Effector memory CD8-positive, alpha-beta T cell (primary cell): ENCODE measurements at places on chromosomes 5 and 9.

- H3K4me3 ChIP-seq = no peak overlapping the region
- no peaks in the 10 kb centered on the region for H3K27me3 ChIP-seq
- peaks cover 94% of the 10 kb centered on the region for H3K36me3 ChIP-seq
- H3K4me1 ChIP-seq = peaks cover 4% of the 10 kb centered on the region
These were observed 31.1 kb downstream of the TUT7 start for GRCh38 chr9:86322973-86323644.

DNA sequence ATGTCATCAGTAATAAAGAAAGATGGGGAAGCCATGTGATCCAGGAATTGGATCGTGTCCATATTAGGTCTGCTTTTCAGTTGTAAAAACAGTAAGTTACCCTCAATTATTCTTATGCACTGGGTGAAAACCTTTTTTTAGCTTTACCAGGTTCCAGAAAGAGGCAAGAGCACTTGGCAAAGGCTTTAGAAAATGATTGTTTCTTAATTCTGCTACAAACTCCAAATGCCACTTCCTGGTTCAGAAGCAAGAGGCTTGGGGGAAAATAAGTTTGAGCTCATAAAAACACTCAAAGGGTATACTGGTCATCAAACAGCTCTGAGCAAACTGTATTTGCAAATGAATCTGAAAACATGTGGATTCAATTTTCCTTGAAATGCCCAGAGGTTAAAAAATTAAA, 615.6 kb downstream of the EBF1 start:
- H3K4me1 ChIP-seq = no peaks in the 10 kb centered on the region
- no peaks in the 10 kb centered on the region for H3K27me3 ChIP-seq
- no peak overlapping the region for H3K27ac ChIP-seq

DNA sequence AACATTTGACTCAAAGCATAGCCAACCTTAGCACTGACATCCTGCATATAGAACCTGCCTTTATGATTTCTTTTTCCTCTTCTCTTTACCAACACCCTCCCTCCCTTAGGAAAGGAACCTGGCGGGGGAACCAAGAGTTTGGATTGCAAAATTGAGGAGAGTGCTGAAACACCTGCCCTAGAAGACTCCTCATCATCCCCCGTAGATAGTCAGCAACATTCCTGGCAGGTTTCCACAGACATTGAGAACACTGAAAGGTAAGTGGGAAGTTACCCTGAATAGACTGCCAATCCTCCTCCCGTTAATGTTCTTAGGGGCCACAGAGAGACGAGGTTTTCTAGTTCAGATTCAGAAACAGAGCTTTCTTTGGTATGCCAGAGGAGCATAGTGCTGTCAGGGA, 88.8 kb downstream of the RGS7BP start:
- H3K36me3 ChIP-seq = no peaks in the 10 kb centered on the region
- no peak overlapping the region for H3K27ac ChIP-seq
- DNase-seq = no peak

DNA sequence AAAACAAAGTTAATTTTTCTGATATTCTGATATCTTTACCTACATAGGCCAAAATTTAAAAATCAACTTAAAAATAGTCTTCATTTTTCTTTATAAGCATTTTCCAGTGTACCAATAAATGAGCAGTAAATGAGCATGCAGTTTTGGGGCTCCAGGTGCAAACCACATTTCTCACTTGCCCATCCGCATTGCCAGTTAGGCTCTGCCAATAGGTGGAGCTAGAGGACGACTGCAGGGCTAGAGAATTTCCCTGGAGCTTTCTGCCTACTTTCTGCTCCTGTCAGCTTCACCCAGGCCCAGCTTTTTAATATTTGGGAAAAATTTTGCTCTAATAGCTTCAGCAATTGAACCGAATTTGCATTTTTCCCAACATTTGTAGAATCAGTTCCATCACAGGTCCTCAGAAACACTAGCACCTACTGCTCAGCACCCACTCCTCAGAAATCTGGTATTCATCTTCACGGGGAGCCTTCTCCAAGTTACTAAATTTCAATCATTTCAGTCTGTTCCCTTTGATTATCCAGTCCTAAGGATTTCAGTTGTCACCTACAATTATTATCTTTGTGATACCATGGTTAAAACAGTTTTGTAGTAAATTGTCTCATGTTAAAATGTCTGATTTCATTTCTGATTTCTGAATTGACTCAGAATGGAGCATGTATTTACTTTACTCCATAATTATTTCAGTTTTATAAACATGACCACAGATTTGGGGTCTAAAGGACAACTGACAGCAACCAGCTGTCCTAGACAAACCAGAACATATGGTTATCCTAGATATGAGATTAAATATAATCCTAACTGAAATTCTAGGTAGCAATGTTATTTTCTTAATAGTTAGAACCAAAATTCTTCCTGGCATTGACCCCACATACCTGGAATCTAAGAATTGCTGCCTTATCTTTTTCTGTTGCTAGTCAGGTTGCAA, 104.6 kb upstream of the FAM174A start:
- no peaks in the 10 kb centered on the region for H3K4me1 ChIP-seq
- H3K27ac ChIP-seq = no peak overlapping the region
- no peaks in the 10 kb centered on the region for H3K36me3 ChIP-seq
- no peaks in the 10 kb centered on the region for H3K27me3 ChIP-seq
- no peak overlapping the region for H3K4me3 ChIP-seq

GRCh38 chr5:159605585-159605984, 275.3 kb upstream of the IL12B start:
- peaks cover 17% of the 10 kb centered on the region for H3K27me3 ChIP-seq
- no peaks in the 10 kb centered on the region for H3K4me1 ChIP-seq
- H3K36me3 ChIP-seq = no peaks in the 10 kb centered on the region
- no peak overlapping the region for H3K4me3 ChIP-seq
- H3K27ac ChIP-seq = no peak overlapping the region

DNA sequence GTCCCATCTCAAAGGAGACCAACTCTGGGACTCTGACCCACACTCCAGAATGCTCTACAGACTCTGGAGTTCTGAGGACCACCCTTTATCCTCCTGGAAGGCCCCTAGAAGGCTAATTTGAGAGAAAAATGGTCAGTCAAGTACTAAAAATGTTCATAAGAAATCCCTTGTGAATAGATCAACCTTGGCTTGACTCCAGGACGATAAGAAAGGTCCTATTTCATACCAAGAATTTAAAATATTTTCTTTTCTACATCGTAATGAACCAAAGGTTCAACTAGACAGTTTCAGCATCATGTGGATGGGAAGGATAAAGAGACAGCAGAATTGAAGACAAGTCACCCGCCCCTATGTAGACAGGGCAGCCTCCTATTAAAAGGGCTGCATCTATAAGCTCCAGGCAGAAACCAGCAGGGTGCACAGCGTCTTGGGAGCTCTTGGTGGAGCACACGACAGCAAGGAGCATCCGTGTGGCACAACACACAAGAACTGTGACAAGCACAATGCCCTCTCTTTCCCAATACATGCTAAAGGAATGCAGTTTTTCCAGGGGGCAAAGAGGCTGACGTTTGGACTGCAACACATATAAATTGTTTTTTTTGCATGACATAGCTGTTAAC, 38.3 kb downstream of the RASEF start:
- H3K36me3 ChIP-seq = peaks cover 2% of the 10 kb centered on the region
- H3K27ac ChIP-seq = no peak overlapping the region
- no peaks in the 10 kb centered on the region for H3K4me1 ChIP-seq

- no peaks in the 10 kb centered on the region for H3K4me1 ChIP-seq
- no peak overlapping the region for H3K27ac ChIP-seq
- no peaks in the 10 kb centered on the region for H3K36me3 ChIP-seq
- peaks cover 41% of the 10 kb centered on the region for H3K27me3 ChIP-seq
These were observed 129.7 kb upstream of the RAD23B start for GRCh38 chr9:107153336-107153735.

DNA sequence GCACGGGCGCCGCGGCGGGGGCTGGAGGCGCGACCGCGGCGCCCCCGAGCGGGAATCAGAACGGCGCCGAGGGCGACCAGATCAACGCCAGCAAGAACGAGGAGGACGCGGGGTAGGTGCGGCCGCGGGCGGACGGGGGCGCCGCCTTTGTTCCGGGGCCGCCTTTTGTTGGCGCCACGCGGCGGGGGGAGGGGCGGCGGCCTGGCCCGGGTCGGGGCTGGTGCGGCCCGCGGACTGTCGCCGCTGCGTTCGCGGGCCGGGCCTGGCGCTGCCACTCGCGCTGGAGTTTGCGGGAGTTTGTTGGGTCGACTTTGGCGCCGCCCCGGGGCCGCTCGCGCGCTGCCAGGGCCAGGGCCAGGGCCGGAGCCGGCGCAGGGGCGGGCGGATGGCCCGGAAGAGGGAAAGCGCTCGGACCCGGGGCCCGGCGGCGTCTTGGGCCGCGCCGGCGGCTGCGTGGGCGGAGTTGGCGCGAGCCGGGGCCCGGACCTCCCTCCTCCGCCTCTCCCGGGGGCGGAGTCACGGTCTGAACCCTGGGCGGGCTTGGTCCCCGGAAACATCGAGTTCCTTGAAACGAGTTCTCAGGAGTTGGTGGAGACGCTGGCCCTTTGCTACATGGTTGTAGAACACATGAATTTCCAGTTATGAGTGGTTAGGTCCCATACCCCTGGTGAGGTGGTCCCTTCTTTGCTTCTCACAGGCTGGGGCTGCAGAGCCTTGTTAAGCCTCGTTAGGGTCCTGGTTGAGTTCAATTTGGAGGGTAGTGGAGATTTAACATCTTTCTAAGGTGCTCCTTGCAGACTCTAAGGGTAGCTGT, 809 bp downstream of the HNRNPAB start:
- DNase-seq = peak; percentile 50
- peak overlapping the region; percentile 93 for H3K4me3 ChIP-seq
- peaks cover 46% of the 10 kb centered on the region for H3K4me1 ChIP-seq
- peaks cover 54% of the 10 kb centered on the region for H3K36me3 ChIP-seq
- H3K27ac ChIP-seq = peak overlapping the region; percentile 89

DNA sequence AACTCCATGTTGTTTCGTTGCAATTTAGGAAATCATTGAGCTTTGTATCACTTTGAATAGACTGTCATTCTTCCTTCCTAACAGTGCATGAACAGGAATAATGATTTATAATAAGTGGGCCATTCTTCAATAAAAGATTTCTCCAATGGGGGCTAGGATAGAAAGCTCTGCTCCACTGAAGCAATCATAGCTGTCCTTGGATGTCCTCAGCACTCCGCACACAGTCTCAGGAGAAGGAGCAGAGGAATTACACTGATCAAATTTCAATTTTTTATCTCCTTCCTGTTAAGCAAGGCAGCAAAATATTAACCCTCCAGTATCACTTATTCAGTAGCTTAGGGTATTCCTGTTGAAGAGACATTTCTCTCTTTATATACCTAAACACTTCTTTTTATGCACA, 532.7 kb upstream of the ST8SIA4 start:
- no peak overlapping the region for H3K27ac ChIP-seq
- H3K4me1 ChIP-seq = no peaks in the 10 kb centered on the region
- no peak for DNase-seq
- no peaks in the 10 kb centered on the region for H3K36me3 ChIP-seq

DNA sequence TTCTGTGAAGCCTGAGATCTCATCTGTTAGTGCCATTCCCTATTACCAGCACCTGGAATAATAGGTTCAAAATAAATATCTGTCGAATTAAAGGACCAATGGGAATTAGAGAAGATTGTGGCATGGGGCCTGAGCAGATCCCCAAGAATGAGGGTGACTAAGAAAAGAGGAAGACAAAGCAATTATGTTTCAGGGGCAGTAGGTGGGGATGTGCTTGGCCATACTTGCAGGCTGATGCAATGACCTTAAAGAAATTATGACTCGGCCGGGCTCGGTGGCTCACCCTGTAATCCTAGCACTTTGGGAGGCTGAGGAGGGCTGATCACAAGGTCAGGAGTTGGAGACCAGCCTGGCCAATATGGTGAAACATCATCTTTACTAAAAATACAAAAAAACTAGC, 562.8 kb downstream of the PTPRD start:
- DNase-seq = no peak
- H3K27ac ChIP-seq = no peak overlapping the region
- H3K4me3 ChIP-seq = no peak overlapping the region

GRCh38 chr9:16211946-16212345, 658.5 kb downstream of the BNC2 start:
- no peaks in the 10 kb centered on the region for H3K27me3 ChIP-seq
- H3K27ac ChIP-seq = no peak overlapping the region

- no peaks in the 10 kb centered on the region for H3K27me3 ChIP-seq
- peaks cover 46% of the 10 kb centered on the region for H3K36me3 ChIP-seq
- H3K4me1 ChIP-seq = no peaks in the 10 kb centered on the region
- H3K27ac ChIP-seq = peak overlapping the region; percentile 54
These were observed 16.5 kb downstream of the SPACA9 start for GRCh38 chr9:132894862-132895835.

DNA sequence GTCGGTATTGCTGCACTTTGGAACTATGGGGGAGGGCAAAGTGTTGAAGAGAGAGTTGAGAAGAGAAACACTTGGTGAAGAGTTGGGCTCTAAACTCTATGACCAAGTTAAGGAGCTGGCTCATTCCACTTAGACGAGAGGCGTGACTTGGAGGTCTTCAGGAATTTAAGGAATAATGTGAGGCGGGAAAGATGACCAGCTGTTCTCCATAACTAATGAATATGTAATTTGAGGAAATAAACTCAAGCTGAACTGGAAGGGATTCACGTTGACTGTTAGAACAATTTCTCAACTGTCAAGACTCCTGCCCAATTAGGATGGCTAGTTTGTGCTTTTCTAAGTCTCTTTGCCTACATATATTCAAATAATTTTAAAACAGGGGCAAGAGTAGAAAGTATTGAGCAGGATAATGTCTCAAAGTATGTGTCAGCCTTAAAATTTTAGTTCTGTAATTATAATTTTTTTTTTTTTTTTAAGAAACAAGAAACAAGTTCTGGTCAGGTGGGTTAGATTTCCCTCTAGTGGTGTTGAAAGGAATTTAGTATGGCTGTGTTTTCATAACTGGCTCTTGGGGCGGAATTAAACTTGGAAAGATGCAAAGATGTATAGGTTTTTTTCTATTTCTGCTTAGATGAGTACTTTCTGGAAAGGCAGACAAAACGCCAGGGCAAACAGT, 33.4 kb downstream of the TMEM252 start:
- no peak for DNase-seq
- peaks cover 5% of the 10 kb centered on the region for H3K27me3 ChIP-seq
- H3K36me3 ChIP-seq = no peaks in the 10 kb centered on the region

- H3K36me3 ChIP-seq = no peaks in the 10 kb centered on the region
- H3K4me3 ChIP-seq = no peak overlapping the region
- H3K27me3 ChIP-seq = peaks cover 24% of the 10 kb centered on the region
- no peaks in the 10 kb centered on the region for H3K4me1 ChIP-seq
- H3K27ac ChIP-seq = no peak overlapping the region
These were observed 94.4 kb downstream of the GLDC start for GRCh38 chr9:6551136-6551535.

DNA sequence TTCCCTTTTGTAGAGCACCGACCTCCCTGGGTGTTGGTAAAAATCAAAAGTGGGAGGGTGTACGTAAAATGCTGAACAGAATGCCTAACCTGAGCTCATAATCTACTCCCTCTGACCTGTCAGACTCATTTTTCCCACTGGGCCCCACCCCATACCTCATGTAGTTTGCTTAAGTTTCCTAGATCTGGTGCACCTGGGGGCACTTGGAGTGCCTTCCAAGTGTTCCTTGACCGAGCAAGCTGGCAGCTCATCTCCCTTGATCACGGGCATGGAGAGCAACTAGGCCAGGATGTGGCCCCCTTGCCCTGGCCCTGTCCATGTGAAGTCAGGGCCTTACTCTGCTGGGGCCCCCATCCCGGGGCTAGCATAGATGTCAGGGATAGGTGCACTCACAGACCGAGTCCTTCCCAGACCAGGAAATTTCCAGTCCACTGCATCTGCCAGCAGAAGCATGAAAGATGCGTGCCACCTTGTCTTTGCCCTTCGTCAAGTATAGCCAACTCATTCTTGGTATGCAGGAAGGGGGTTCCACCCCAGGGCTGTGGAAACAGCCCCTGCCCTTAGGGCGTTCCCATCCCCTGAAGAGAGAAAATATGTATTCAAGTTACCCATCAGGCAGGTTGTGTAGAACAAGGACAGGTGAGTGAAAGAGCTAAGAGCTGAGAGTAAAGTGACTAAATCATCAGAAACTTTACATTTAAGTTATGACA, 41.9 kb downstream of the SLC22A5 start:
- H3K27ac ChIP-seq = peak overlapping the region; percentile 95
- H3K36me3 ChIP-seq = peaks cover 31% of the 10 kb centered on the region
- H3K4me1 ChIP-seq = peaks cover 72% of the 10 kb centered on the region
- no peaks in the 10 kb centered on the region for H3K27me3 ChIP-seq
- no peak for DNase-seq
- peak overlapping the region; percentile 91 for H3K4me3 ChIP-seq
